Upper lobe of right lung (tissue), 1 donor: ENCODE measurements at places on chromosomes 7 and 10. TPM values are rescaled to one million over a fixed set of nuclear protein-coding genes. Genes with fewer than 3 reads are reported as not detected.

C10orf143 gene
- total RNA-seq, result 3.4 TPM

ZNF518A gene
- 17.9 TPM for total RNA-seq

C10orf53 gene
- not detected for total RNA-seq

KIAA1549 gene
- 5.7 TPM for total RNA-seq

LIPJ gene
- not detected for total RNA-seq

FBXL13 gene
- 3.0 TPM for total RNA-seq

SPAM1 gene
- total RNA-seq, result not detected

CRHR2 gene
- not detected for total RNA-seq

GRCh38 chr7:123494193-123494796 is 40.1 kb downstream of the IQUB start:
- DNase-seq, result no peak

GRCh38 chr10:123891144-123892071 is at the start of gene CPXM2:
TSS of gene CPXM2 (minus strand) at chr10:123891807. CDS start at chr10:123891659, 148 bp downstream.
- DNase-seq, result no peak

GRCh38 chr7:126016722-126017121 is 1087.1 kb upstream of the POT1 start:
- DNase-seq, result no peak

GRCh38 chr7:107858280-107858679 is 32.7 kb upstream of the DLD start:
- no peak for DNase-seq

DNA sequence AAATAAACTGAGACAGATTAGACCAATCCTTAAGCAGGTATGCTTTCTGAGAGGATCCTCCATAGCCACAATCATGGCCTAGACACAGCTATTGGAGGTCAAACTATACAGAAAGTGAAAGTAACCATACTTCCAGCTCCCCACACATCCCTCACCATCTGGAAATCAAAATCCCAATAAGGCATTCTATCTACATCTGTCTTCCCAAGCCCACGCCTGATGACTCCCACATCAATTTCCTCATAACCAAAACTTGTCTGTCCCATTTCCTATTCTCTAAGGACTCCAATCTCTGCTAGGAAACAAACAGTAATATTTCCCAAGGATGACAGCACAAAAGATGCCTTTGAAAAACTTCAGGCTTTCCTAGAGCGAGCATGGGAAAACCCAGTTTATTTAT is 247.3 kb upstream of the HPS1 start:
- DNase-seq, result no peak

GRCh38 chr10:131657318-131657984 is 243.4 kb upstream of the PPP2R2D start:
- peak; percentile 52 for DNase-seq

DNA sequence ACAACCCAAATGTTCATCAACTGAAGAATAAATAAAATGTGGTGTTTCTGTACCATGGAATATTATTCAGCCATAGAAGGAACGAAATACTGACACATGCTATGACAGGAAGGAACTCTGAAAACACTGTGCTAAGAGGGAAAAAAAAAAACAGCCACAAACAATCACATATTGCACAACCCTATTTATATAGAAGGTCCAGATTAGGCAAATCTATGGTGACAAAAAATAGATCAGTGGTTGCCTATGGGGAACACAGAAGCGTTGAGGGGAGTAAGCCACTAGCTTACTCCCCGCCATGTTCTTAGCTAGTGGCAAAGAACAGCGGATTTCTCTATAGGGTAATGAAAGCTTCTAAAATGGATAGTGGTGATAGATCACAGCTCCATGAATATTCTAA is 198.4 kb downstream of the TPST1 start:
- DNase-seq, result no peak

GRCh38 chr10:103592186-103593021 is 98.9 kb downstream of the NEURL1 start:
- DNase-seq, result no peak

- DNase-seq, result no peak
Observed at GRCh38 chr7:98996150-98996552, 117.8 kb downstream of the TRRAP start.
